ENCODE measurements at places on chromosomes 3 and 15. TPM values are rescaled to one million over a fixed set of nuclear protein-coding genes. Genes with fewer than 3 reads are reported as not detected.
A peak's percentile ranks its signal among the peaks of the same experiment; 100 is the strongest.

Gene C3orf70
- total RNA-seq, result 61.1 TPM

Gene PRR20G
- total RNA-seq, result not detected

- no peak for ATAC-seq
These were observed 15.0 kb upstream of the FAM174B start for GRCh38 chr15:92670621-92671020.

DNA sequence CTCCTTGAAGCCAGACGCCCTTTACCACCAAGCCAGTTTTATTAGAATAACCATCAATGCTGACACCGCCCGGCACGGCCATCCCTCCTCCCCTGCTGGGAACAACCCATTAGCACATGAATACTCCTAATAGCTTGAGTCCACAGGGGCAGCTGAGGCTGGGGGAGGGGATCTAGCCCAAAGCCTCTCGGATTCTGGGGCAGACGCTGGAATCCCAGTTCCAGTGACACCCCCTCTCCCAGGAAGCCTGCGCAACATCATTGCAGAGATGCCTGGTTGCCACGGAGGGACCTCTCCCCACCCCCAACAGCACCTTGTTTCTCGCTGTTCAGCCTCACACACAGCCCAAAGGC, 1.2 kb upstream of the LINGO1 start:
- ATAC-seq, result no peak

- no peak for ATAC-seq
These were observed 29.7 kb downstream of the HAPLN3 start for GRCh38 chr15:88865498-88866099.

Gene GTPBP8
- total RNA-seq, result 26.0 TPM

Gene ZPLD1
- total RNA-seq, result 0.47 TPM

DNA sequence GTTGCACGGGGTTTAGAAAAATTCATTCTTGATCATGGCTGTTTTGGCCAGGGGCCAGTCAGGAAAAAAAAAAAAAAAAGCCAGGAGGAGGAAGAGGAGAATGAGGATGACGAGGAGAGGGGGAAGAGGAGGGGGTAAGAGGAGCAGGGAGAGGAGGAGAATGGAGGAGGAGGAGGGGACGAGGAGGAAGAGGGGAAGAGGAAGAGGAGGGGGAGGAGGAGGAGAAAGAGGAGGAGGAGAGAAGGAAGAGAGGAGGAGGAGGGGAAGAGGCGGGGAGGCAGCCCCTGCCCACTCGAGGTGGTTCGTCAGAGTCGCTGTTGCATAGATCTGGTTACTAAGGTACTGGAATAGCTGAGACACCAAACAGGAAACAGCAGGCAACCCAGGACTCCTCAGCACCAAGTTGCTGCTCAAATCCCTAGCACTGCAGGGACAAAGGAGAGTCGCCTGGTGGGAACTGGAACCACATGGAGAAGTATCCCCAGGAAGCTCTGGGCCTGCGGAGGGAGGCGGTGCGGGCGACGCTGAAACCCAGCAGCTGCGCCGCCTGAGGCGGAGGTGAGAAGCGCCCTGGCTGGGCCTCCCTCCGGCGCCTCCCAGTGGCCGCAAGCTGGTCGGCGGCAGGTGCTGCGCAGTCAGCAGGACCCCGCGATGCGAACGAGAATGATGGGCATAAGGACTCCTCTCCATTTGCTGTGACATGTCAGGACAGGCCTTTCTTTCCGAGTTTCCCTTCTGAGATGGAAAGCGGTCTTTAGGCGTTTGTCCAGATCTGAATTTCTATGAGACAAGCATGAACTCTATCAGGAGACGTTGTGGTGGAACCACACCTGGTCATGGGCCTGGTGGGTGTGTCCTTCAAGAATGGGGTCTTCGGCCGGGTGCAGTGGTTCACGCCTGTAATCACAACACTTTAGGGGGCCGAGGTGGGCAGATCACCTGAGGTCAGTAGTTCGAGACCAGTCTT, 17.5 kb downstream of the FAM240A start:
- peak; percentile 93 for ATAC-seq

GRCh38 chr3:16305111-16305541, 40.1 kb downstream of the OXNAD1 start:
- no peak for ATAC-seq

DNA sequence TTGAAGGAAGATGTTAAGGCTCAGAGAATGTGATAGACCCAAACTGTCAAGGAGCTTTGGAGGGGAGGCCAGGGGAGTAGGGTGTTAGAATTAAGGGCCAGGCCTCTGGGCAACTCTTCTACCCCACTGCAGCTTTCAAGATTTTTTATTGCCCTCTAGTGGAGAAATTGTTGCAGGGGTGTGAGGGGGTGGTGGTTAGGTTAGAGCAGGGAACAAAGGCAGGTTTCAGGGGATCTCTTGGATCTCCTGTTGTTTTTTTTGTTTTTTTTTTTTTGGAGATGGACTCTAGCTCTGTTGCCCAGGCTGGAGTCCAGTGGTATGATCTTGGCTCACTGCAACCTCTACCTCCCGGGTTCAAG, 1.4 kb upstream of the SEC13 start:
- no peak for ATAC-seq

DNA sequence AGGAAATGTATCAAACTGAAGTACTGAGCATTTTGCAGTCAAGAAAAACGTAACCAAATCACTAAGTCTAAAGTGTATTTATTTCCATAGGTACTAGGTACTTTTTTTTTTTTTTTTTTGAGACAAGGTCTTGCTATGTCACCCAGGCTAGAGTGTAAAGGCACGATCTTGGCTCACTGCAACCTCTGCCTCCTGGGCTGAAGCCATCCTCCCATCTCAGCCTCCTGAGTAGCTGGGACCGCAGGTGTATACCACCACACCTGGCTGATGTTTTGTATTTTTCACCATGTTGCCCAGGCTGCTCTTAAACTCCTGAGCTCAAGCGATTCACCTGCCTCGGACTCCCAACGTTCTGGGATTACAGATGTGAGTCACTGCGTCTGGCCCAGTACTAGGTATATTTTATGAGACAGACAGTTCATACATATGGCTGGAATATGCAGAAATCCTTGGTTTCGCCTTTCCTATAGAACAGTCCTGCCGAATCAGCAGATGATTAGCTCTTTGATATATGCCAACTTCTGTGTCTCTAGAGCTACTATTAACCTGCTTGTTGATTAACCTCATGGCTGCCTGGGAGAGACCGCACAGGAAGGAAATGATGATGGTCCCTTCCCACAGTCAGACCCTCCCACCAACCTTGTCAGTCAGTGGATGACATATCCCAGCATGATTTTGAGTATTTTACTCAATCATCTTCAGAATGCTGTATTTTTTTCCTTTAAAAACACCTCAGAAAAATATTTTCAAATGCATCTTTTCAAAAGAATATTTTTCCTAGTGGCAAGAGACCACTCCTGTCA, 32.3 kb downstream of the TMOD3 start:
- ATAC-seq, result no peak

- no peak for ATAC-seq
These were observed 214.4 kb upstream of the NR2E3 start for GRCh38 chr15:71595846-71596553.

DNA sequence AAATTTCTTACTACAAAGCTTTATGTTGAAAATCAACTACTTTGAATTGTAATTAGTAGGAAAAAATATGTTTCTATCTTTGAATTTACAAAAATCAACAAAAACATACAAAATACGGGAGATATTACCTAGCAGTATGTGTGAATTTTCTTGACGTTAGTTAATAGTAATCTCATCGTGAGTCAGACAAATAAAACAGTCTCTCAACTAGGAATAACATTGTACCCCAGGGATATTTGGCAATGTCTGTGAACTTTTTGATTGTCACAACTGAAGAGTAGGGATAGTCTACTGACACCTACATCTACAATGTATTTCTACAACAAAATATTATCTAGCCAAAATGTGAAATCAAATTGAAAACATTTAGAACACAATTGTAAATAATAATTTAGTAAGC, 250.3 kb downstream of the POLQ start:
- ATAC-seq, result no peak

- ATAC-seq, result no peak
These were observed 47.1 kb downstream of the CMTM7 start for GRCh38 chr3:32438596-32439344.

- no peak for ATAC-seq
These were observed 491.3 kb downstream of the OTOL1 start for GRCh38 chr3:161987933-161988332.

Gene STT3B
- 81.9 TPM for total RNA-seq

Gene ADAMTS7
- total RNA-seq, result 9.7 TPM

DNA sequence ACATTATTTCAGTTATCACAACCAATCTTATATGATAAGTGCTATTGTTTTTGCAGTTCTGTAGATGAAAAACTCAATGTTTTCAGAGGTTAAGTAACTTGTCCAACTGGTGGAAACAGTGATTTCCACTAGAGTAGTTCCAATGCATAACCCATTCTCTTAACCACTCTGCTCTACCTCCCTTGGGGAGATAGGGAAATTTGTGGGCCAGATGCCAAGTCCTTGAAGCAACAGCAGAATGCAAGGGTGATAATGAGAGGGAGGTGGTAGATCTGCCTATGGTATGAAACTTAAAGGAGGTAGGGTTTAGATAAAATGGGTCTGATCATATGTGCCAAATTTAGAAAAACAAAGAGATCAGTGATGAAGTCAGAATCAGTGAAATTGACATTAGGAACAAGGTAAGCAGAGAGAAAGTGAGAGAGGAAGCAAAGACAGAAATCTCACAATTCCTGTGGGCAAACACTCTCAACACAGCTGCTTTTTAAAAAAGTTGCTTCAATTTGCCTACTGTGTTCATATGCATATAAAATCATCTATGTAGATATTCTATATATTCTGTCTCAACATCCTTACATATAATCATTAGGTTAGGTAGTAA, 50.5 kb upstream of the UBP1 start:
- ATAC-seq, result no peak

GRCh38 chr3:178767581-178767980, 231.3 kb downstream of the KCNMB2 start:
- no peak for ATAC-seq
